ENCODE measurements at places on chromosomes 5 and 9.

DNA sequence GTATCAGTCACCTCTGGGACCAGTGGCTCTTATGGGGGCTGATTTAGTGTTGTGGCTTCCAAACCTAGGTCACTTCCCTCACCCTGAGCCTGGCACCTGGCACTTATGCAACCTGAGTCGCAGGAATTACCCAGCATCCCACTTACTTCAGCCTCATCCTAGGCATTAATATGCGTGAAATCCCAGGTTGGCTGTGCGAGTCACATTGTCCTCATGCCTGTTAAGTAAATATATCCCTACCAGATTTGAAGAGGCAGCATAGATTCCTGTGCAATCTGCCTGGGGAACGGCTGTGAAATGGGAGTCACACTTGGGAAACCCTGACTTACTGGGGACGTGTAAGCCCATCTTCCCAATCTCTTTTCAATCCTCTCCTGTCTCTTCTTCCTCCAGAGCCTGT lies 42.7 kb upstream of the AKNA start:
- no peak for DNase-seq

DNA sequence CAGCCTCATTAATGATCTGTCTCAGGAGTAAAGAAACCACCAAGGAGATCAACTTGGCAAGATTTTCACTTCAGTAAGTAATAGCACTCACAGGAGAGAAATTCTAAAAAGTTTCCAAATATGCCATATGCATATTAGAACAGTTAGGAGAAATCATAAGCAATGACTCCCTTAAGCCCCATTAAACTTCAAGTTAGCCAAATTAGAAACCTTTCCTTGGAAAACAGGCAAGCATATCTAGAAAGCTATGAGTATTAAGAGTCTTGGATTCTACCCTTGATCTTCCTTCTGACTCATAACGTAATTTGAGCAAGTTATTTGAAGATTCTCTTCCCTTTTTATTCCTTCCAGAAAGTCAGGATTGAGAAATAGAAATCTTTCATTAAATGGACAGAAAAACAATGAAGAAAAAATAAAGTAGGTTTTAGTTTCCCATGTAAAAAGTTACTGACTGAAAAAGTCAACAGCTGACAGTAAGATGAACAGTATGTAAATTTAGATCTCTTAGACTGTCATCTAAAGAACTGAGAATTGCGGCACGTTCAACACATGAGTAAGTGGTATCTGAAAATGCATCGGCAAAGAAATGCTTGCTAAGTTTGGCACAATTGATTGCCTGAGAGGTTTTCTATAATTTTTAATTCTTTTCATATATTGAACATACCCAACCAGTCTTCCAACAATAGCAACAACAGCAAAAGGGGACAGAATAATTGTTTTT lies 565.7 kb upstream of the FTMT start:
- DNase-seq = no peak

GRCh38 chr5:113378959-113379541 lies 55.7 kb downstream of the TSSK1B start:
- DNase-seq = peak; percentile 49

DNA sequence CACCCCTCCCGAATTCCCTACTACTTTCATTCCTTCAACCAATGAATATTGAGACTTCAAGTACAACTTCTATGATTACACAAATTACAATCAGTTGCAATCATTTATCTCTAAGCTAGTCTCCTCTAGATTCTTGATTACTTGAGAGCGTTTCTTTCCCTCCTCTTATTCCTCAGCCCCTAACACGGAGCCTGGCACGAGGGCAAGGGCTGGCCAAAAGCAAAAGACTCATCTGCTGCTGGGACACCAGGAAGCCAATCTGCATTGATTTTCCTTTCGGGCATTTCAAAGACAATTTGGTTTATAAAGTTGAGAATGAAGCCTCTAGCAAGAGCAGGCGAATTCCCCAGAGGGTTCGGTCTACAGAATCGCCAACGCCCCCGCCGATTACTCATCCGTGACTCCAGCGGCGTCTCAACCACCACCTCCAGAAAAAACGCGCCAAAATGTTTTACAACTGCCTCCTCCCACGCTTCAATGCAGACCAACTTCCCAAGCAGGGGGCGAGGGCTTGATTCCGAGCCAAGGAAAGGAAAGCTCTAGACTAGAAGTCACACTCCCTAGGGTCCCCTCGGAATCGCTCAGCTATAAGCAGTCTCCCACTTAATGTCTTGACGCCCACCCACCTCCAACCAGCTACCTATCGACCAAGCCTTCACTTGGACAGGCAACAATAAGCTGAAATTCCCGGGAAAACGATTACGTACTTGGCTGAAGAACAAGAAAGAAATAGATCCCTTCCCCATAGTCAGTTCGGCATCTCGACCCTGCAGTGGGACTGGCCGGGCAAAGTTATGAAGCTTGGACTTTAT lies 1.5 kb downstream of the PCSK1 start:
- no peak for DNase-seq

DNA sequence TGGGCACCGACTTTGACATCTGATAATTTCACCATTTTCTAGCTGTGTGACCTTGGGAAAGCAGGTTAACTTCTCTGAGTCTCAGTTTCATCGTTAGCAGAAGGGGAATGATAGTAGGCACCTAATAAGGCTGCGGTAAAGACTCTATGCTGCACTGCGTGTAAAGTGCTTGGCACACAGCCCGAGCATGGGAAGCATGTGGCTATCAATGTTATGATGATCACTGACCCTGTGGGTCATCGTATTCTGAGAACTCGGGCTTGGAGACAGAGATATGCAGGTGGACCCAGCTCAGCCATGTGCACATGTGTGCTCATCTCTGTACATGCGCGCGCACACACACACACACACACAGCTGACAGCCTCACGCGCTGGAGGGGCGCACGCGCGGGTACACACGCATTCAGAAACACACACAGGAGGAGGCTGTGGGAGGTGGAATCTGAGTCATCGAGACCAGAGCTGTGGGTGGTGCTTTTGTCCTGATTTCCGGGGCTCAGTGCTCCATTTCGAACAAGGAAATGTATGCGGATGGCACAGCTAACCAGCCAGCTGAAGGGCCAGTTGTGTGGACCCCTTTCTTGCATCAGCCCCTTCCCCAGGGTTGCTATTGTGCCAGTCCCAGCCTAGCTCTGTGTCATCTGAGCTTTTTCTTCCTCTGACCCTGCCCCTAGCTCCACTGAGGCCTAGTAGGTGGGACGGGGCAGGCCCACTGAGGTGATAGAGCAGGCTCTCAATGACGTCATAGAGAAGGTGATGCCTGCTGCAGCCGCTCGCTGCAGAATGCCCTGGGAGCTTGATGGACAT lies 11.1 kb upstream of the ARAP3 start:
- DNase-seq = no peak

- no peak for DNase-seq
Measured at GRCh38 chr5:38634568-38635369, 78.3 kb upstream of the LIFR start.

- DNase-seq = no peak
Measured at GRCh38 chr5:40572937-40573336, 106.8 kb upstream of the PTGER4 start.

DNA sequence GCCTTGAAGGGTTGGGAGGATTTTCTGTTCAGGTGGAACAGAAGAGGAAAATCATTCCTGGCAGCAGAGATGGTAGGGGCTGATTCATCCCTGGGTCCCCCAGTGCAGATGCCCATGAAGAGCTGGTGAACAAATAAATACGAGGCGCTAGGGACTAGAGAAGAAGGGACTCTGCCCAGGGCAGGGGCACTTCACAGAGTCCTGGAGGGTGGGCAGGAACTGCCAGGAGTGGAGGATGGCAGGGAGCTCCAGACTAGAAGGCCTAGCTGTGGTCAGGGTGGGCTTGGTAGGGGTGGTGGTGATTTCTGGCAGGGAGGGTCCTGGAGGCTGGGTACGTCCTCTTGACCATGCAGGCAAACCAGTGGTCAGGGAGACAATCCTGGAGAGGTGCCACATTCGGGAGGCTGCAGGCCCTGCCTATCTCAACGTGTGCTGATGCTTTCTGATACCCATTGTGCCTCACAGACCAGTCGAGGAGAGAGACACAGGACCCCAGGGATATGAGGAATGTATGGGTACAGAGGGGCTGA lies 69.9 kb downstream of the CRB2 start:
- no peak for DNase-seq

- DNase-seq = no peak
Measured at GRCh38 chr9:26077860-26078259, 399.6 kb upstream of the TUSC1 start.

GRCh38 chr5:34586117-34586885 lies 69.8 kb upstream of the RAI14 start:
- no peak for DNase-seq

DNA sequence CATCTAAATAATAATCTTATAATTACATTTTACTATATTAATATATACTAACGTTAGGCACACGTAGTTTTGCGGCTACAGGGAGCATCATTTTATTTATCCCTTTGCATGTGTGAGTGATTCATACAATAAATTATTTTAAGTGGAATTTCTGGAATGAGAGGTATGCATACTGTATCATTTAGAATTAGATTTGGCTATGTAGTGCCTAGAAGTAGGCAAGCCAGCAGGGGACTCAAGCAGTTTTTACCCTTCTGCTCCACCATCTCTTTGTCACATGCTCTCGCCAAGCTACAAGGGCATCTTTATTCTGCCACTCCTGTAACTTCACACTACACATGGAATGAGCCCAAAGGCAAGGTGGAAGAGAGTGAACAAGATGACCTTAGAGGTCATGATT lies 60.8 kb downstream of the MEGF10 start:
- no peak for DNase-seq

- DNase-seq = no peak
Measured at GRCh38 chr9:110835859-110836271, 167.3 kb downstream of the MUSK start.

DNA sequence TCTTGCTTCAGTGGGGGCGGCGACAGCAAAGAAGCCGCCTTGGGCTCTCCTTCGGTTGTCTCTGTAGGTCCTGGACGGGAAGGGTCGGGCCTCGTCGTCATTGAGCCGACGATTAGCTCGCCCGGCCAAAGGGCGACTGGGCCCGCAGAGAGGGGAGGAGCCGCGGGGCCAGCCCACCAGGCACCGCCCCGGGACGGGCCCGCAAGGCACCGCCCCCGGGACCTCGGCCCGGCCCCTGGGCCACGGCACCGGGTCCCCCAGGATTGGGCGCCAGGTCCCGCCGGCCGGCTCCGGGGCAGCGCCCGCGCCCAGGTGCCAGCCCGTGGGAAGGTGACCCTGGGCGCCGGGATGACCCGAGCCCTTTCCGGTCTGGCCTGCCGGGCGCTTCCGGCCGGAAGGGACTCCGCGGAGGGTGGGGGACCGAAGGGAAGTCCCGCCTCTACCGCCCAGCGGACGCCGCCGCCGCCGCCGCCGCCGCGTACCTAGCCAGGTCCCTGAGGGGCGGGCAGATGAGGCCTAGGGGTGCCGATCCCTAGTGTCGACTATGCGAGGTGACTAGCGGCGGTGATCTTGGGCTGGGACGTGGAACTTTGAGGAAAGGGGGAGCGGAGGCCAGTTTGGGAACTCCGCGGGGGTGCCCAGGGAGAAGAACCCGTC lies at the start of the genes GBA2 and RGP1:
Gene GBA2 (minus strand): TSS at position 371 of the 657 bp plus-strand sequence. CDS start 524 bp downstream, outside the sequence.
Gene RGP1 (plus strand): TSS at position 430 of the 657 bp plus-strand sequence. CDS start 469 bp downstream, outside the sequence.
- DNase-seq = peak; percentile 19

DNA sequence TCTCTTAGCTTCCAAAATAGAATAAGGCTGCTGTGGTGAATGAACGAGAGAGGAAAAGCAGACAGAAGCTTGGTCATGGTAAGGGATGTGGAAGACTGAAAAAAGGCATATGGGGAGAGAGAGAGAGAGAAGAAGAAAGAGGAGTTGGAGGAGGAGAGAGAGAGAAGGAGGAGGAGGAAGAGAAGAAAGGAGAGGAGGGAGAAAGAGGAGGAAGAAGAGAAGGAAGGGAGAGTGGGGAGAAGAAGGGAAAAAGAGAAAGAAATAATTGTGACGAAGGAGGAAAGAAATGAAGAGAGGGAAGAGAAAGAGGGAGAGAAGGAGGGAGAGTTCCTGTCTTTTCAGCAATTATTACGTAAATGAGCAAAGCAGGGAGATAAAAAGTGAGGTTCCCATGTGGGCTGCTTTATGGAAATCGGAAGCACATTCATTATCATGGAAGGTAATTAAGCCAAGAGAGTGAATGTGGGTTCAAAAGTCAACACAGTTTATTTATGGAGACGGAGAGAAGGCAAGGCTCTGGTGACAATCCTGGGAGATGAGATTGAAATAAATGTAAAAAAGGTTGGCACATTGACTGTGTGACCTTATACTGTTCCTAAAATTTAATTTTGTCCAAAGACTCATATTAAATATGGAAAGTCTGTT lies 611.2 kb downstream of the KIF4B start:
- DNase-seq = no peak

DNA sequence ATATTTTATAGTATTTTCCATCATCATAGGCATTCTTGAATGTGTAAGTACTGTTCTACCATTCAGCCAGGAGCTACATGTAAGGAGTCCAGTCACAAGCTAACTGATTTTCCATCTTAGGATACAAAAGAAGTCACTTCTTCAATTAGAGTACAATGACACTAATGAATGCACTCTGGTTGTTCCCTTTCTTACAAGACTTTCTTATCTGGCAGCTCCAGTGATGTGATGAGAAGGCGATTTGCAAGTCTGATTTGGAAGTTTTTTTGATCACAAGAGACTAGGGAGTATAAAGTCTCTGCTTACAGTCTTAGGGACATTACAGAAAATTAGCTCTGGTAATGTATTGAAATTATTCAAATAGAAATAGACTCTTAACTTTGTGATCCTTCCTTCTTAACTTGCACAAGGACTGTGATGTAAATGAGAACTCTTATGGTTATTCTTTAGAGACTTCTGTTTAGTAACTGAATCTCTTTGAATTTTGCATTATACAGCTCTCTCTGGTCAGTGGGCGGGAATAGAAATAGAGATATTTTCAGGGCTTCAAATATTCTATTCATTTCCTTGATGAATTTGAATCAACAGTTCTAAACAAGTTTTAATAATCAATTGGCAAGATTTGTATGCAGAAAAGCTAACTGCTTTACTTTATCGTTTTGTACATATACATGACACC lies 130.4 kb upstream of the CDH6 start:
- no peak for DNase-seq

DNA sequence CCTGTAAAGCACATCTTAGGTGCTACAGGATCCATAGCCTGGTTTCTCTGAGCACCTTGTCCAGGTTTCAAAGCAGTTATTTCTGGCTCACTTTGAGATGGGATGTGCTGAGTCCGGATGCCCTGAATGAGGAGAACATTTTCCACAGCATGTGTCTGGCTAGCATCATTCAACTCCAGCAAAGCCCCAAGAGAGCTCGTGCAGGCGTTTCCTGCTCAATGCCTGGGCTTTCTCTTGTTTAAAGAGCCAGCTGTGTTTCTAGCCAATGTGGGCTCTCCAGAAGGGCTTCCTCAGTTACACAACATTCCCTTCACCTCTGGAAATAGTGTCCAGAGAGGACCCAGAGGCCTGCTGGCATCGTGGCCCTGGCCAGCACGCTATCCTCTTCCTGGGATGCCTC lies 411.7 kb downstream of the DMAC1 start:
- DNase-seq = no peak

DNA sequence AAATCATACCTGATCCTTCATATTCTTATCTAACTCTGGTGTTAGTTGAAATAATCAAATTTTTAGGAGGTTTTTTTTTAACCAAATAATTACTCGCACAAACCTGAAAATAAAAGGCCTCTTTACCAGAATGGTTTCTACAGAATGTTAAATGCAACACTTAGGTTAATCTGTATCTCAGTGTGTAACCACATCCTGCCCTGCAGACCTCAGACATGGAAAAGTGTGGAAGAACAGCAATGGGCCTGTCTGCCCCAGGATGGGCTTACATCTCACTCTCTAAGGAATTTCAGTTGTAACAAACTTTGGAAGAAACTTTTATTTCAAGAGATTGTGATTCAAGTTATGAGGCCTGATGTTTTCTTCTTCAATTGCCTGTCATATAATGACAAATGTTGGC lies 32.5 kb upstream of the MIER3 start:
- no peak for DNase-seq

GRCh38 chr9:4743131-4743875 lies 2.3 kb upstream of the AK3 start:
- no peak for DNase-seq
